ENCODE measurements at places on chromosomes 13 and 19. TPM values are rescaled to one million over a fixed set of nuclear protein-coding genes. Genes with fewer than 3 reads are reported as not detected.

GRCh38 chr19:482186-483041 is 13.9 kb upstream of the MADCAM1 start:
- DNase-seq = peak; percentile 8

- DNase-seq = peak; percentile 35
Measured at GRCh38 chr19:43820098-43820883, 6.8 kb upstream of the ZNF283 start.

DNA sequence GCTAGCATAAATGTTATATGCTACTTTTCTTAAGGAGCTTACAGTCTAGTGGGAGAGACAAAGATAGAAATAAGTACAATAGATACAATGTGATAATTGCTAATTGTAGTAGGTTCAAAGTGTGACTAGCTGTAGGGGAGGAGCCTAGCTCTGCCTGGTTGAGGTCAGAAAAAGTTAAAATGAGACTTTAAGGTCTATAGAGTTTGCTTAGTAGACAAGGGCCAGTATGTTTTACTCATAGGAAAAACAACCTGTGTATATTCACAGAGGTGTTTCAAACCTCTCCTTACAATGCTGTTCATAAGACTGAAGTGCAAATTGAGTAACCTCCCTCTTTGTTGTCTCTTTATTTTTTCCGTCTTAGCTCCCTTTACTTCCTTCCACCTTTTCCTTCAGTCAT is 56.1 kb downstream of the PDS5B start:
- no peak for DNase-seq

DNA sequence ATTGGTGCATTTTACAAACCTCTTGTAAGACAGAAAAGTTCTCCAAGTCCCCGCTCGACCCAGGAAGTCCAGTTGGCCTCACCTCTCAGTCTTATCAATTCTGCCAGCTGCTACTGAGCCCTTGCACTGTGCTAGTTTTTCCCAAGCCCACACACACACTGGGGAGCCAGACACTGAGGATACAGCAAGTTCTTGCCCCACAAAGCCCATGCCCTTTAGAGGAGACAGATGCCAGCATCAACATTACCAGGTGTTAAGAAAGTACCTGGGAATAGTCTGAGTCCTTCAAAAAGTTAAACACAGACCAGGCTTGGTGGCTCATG is 175.0 kb downstream of the PTPRS start:
- DNase-seq = no peak

GRCh38 chr13:52001120-52001731 is 10.0 kb downstream of the ATP7B start:
- no peak for DNase-seq

- no peak for DNase-seq
Measured at GRCh38 chr13:24763596-24764275, at the start of gene RNF17. Gene RNF17 (plus strand): TSS chr13:24764169. CDS start chr13:24764204, 35 bp downstream.

GRCh38 chr19:4319067-4319718 is 14.8 kb downstream of the FSD1 start:
- DNase-seq = no peak

- DNase-seq = no peak
Measured at GRCh38 chr19:31249217-31249616, 100.0 kb downstream of the TSHZ3 start.

GRCh38 chr19:49338691-49339300 is 3.6 kb downstream of the CD37 start:
- peak; percentile 62 for DNase-seq

GRCh38 chr13:53206455-53206854 is 177.8 kb downstream of the OLFM4 start:
- no peak for DNase-seq

- DNase-seq = peak; percentile 91
Measured at GRCh38 chr13:91304741-91305140, 42.7 kb upstream of the MIR17HG start.

- DNase-seq = no peak
Measured at GRCh38 chr19:918152-918437, 962 bp downstream of the KISS1R start.

- peak; percentile 46 for DNase-seq
Measured at GRCh38 chr13:51995677-51996551, 15.3 kb downstream of the ATP7B start.

Gene CD79A
- total RNA-seq = 0.49 TPM

Gene RXFP2
- not detected for total RNA-seq

Gene SELENOV
- 0.13 TPM for total RNA-seq

Gene FXYD7
- 0.71 TPM for total RNA-seq

Gene EBI3
- total RNA-seq = 0.53 TPM

Gene ZNF136
- 10.6 TPM for total RNA-seq
